ENCODE measurements at places on chromosomes 11 and 22. TPM values are rescaled to one million over a fixed set of nuclear protein-coding genes. Genes with fewer than 3 reads are reported as not detected.

Gene HEPHL1
- not detected for total RNA-seq

Gene ROM1
- total RNA-seq, result 11.9 TPM

Gene KRTAP5-8
- not detected for total RNA-seq

Gene KRTAP5-7
- not detected for total RNA-seq

Gene NPAS4
- total RNA-seq, result 1.7 TPM

Gene GRAMD1B
- 3.2 TPM for total RNA-seq

Gene CSTPP1
- total RNA-seq, result 17.9 TPM

Gene EED
- 13.7 TPM for total RNA-seq

Gene CASP5
- not detected for total RNA-seq

Gene FOSL1
- 3.2 TPM for total RNA-seq

Gene SPI1
- 22.4 TPM for total RNA-seq

Gene DSCAML1
- total RNA-seq, result 1.8 TPM

Gene NCF4
- 11.3 TPM for total RNA-seq

- peaks cover 40% of the 10 kb centered on the region for H3K4me1 ChIP-seq
- peaks cover 14% of the 10 kb centered on the region for H3K36me3 ChIP-seq
Measured at GRCh38 chr22:46240506-46240905, 9.6 kb downstream of the CDPF1 start.

GRCh38 chr11:111596319-111596718, 5.9 kb upstream of the SIK2 start:
- DNase-seq, result no peak
- H3K27ac ChIP-seq, result no peak overlapping the region
- H3K4me1 ChIP-seq, result peaks cover 2% of the 10 kb centered on the region
- no peaks in the 10 kb centered on the region for H3K27me3 ChIP-seq

DNA sequence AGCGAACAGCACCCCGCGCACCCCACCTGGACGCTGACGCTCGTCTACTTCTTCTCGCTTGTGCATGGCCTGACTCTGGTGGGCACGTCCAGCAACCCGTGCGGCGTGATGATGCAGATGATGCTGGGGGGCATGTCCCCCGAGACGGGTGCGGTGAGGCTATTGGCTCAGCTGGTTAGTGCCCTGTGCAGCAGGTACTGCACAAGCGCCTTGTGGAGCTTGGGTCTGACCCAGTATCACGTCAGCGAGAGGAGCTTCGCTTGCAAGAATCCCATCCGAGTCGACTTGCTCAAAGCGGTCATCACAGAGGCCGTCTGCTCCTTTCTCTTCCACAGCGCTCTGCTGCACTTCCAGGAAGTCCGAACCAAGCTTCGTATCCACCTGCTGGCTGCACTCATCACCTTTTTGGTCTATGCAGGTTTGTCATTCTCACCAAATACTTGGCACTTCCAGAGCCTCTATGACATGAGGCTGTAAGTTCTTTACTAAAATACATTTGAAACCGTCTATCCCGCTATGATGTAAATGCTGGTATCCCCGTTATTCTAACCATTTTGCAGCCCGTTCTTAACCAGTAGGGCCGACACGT, 535 bp downstream of the AQP11 start:
- no peaks in the 10 kb centered on the region for H3K36me3 ChIP-seq
- no peaks in the 10 kb centered on the region for H3K27me3 ChIP-seq
- H3K27ac ChIP-seq, result peak overlapping the region; percentile 82

- no peak overlapping the region for H3K27ac ChIP-seq
- H3K27me3 ChIP-seq, result peaks cover 5% of the 10 kb centered on the region
- no peak overlapping the region for H3K4me3 ChIP-seq
- no peak for DNase-seq
Measured at GRCh38 chr11:44530413-44531115, 34.9 kb upstream of the CD82 start.

- H3K4me3 ChIP-seq, result no peak overlapping the region
- H3K27me3 ChIP-seq, result no peaks in the 10 kb centered on the region
- no peak overlapping the region for H3K27ac ChIP-seq
- H3K4me1 ChIP-seq, result no peaks in the 10 kb centered on the region
Measured at GRCh38 chr11:107731941-107732688, 20.3 kb upstream of the SLN start.

DNA sequence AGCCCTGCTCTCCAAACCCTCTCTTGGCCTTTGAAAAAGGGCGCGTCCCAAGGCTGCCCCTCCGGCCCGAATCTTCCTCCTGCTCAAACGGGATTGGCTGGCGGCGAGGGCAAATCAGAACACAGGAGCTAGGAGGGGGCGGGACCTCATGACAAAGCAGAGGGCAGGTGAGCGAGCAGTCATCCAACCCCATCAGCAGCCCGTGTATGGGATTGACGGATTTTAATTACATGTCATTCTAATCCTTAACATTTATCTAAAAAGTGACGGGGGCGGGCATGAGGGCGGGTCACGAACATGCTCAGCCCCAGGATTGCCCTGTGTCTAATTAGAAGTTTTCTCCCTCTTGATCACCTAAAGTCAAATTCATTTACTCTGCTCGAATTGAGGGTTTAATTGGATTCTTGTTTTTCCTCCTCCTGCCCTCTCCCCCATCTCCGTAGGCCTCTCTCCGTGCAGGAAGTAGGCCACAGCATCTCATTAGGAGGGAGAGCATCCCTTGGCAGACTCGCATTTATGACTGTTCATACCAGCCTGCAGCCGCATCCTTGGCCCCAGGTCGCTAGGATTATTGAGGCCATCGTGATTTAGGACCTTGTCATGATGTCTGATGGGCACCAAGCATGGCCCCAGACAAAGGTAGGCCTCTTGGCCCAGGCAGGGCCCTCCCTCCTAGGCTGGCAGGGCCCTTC, 147.1 kb downstream of the CHST1 start:
- H3K27me3 ChIP-seq, result no peaks in the 10 kb centered on the region
- no peaks in the 10 kb centered on the region for H3K36me3 ChIP-seq
- no peaks in the 10 kb centered on the region for H3K4me1 ChIP-seq
- H3K4me3 ChIP-seq, result no peak overlapping the region

DNA sequence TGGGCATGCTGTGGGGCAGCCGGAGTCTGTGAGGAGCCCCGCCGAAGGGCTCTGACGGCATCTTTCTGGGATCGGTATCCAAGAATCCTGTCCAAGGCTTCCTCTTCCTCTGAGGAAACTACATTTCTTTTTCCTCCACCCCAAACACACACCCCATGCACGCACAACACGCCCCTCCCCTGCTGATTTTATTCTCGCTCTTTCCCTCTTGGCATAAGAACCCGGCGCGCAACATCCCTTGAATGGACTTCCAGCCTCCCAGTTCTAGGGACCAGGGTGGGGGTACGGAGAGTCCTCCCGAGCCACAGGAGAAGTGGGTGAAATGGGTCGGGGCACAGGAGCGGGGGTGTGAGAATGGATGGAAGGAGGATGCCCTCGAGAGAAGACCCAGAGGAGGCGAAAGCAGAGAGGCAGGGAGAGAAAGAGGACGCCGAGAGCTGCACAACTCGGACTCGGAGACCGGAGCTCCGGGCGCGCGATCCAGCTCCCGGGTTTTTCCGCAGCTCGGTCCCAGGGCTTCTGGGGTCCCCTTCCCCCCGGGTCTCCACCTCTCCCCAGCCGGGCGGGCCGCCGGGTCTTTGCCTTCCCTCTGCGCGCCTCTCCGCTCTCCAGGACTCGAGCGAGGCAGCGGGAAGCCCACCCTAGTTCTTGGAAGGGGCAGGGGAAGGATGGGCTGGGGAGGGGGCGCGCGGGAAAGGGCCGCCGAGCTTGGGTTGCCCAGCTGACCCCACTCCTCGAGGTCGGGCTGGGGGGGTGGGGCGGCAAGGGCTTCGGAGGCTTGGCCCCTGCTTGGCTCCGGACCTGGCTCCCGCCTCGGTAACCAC, 1.5 kb upstream of the LARGE1 start:
- no peaks in the 10 kb centered on the region for H3K27me3 ChIP-seq
- H3K36me3 ChIP-seq, result no peaks in the 10 kb centered on the region
- peak overlapping the region; percentile 75 for H3K4me3 ChIP-seq
- peak; percentile 92 for DNase-seq
- peak overlapping the region; percentile 88 for H3K27ac ChIP-seq

- H3K27ac ChIP-seq, result no peak overlapping the region
- no peak overlapping the region for H3K4me3 ChIP-seq
- no peak for DNase-seq
- no peaks in the 10 kb centered on the region for H3K36me3 ChIP-seq
Measured at GRCh38 chr11:102305352-102306047, 11.8 kb upstream of the BIRC3 start.

GRCh38 chr11:69801513-69802335, 17.5 kb downstream of the FGF3 start:
- no peak overlapping the region for H3K27ac ChIP-seq
- no peak overlapping the region for H3K4me3 ChIP-seq
- no peak for DNase-seq
- no peaks in the 10 kb centered on the region for H3K36me3 ChIP-seq

DNA sequence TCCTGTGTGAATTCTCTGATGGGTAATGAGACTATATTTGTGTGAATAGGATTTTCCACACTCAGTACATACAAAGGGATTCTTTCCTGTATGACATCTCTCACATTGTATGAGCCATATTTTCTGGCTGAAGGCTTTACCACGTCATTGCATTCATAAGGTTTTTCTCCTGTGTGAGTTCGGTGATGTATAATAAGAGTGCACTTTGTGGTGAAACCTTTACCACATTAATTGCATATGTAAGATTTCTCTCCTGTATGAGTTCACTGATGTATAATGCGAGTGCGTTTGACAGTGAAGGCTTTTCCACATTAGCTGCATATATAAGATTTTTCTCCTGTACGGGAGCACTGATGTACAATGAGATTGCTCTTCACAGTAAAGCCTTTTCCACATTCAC, 455.4 kb upstream of the CNTN5 start:
- DNase-seq, result no peak
- H3K36me3 ChIP-seq, result no peaks in the 10 kb centered on the region
- no peaks in the 10 kb centered on the region for H3K4me1 ChIP-seq
- H3K27ac ChIP-seq, result no peak overlapping the region

GRCh38 chr11:86488553-86488952, 113.9 kb downstream of the CCDC81 start:
- H3K4me3 ChIP-seq, result no peak overlapping the region
- no peak overlapping the region for H3K27ac ChIP-seq
- no peak for DNase-seq
- no peaks in the 10 kb centered on the region for H3K36me3 ChIP-seq
- peaks cover 40% of the 10 kb centered on the region for H3K4me1 ChIP-seq
- H3K27me3 ChIP-seq, result no peaks in the 10 kb centered on the region

GRCh38 chr11:75792997-75793800, 21.8 kb upstream of the UVRAG start:
- H3K4me3 ChIP-seq, result no peak overlapping the region
- no peak for DNase-seq
- H3K4me1 ChIP-seq, result no peaks in the 10 kb centered on the region
- H3K27me3 ChIP-seq, result no peaks in the 10 kb centered on the region
- H3K27ac ChIP-seq, result no peak overlapping the region
- H3K36me3 ChIP-seq, result no peaks in the 10 kb centered on the region

DNA sequence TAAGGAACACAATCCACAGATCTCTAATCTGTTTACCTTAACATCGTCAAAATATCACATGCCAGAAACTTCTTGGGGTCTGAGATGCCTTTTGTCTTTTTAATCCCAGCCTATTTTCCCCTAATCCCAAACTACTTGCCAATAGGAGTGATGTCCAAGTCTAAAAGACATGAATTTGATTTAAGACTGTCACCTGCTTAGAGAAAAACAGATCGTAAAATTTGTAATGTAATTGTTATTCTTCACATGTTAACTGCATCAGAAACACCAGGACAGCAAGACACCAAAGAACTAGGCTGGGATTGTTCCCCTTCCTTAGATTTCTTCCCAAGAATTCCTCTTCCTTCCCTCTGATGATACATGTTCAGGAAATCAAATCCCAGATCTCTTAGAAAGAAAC, 198.1 kb upstream of the ARHGAP20 start:
- H3K4me1 ChIP-seq, result peaks cover 24% of the 10 kb centered on the region
- no peak for DNase-seq
- no peaks in the 10 kb centered on the region for H3K36me3 ChIP-seq

GRCh38 chr11:80838153-80838552, 1397.3 kb upstream of the TENM4 start:
- no peak overlapping the region for H3K27ac ChIP-seq
- H3K36me3 ChIP-seq, result no peaks in the 10 kb centered on the region
- DNase-seq, result no peak
- no peak overlapping the region for H3K4me3 ChIP-seq
- no peaks in the 10 kb centered on the region for H3K4me1 ChIP-seq

DNA sequence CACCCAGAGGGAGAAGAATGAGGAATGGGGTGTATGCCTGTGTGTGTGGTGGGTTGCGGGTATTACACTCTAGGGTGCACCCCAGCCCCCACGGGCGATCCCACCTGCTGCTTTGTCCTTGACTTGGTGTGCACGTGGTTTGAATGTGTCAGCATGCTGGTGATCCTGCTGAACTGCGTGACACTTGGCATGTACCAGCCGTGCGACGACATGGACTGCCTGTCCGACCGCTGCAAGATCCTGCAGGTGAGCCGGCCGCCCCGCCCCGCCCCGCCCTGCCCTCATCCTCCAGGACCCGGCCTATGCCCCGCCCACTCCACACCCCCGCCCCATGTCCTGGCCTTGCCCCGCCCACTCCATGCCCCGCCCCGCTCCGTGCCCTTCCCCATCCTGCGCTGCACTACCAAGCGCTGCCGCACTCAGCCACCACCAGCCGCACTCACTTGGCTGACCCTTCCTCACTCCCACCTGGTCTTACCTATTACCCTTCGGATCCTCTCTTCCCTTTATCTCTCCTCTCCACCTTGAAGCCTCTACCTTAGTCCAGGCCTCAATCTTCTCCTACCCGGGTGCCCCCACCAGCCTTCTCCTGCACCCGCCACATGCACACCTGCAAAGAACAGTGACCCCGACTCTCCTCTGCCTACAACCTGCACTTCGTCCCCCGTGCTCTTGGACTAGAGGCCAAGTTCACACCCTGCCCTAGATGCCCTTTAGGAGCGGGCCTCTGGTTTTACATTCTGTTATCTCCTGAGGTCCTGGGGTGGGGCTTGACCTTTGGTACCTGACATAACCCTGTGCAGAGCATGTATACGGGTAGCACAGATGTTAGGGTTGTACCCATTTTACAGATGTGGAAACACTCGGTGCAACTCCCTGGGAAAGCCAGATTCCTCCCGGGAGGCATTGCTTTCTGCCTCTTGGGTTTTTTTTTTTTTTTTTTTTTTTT, 27.7 kb downstream of the CACNA1I start:
- no peaks in the 10 kb centered on the region for H3K36me3 ChIP-seq
- no peaks in the 10 kb centered on the region for H3K27me3 ChIP-seq
- no peak overlapping the region for H3K27ac ChIP-seq

- H3K4me3 ChIP-seq, result no peak overlapping the region
- no peak for DNase-seq
- no peak overlapping the region for H3K27ac ChIP-seq
- no peaks in the 10 kb centered on the region for H3K36me3 ChIP-seq
Measured at GRCh38 chr11:123304828-123305466, 109.9 kb upstream of the CLMP start.

DNA sequence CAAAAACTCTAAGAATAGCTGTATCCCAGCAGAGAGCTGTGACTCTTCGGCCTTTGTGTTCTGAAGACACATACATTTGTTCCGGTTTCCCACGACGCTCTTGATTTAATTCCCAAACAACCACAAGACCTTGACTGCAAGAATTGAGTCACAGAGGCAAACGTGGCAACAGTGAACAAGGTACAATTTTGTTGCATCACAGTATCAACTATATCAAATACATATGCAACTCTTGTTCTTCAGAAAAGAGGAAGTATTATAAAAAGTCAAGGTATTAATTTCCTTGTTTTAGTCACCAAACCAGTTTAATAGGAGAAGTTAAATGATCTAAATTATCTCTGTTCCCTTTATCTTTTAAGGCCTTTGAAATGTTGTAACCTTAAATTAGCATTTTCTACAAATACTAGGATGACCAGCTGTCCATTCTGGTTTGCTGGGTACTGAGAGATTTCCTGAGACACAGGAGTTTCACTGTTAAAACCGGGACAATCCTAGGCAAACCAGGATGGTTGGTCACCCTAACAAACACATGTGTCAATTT, 11.1 kb downstream of the HPS5 start:
- no peak overlapping the region for H3K27ac ChIP-seq
- H3K4me1 ChIP-seq, result peaks cover 7% of the 10 kb centered on the region
- no peaks in the 10 kb centered on the region for H3K27me3 ChIP-seq
- no peak overlapping the region for H3K4me3 ChIP-seq
- peaks cover 13% of the 10 kb centered on the region for H3K36me3 ChIP-seq

Measured in esophagus muscularis mucosa (tissue), 4 donors.